ENCODE measurements at places on chromosomes 11 and 22. TPM values are rescaled to one million over a fixed set of nuclear protein-coding genes. Genes with fewer than 3 reads are reported as not detected.

- DNase-seq, result no peak
Measured at GRCh38 chr11:1878137-1879031, 13.3 kb downstream of the PRR33 start.

DNA sequence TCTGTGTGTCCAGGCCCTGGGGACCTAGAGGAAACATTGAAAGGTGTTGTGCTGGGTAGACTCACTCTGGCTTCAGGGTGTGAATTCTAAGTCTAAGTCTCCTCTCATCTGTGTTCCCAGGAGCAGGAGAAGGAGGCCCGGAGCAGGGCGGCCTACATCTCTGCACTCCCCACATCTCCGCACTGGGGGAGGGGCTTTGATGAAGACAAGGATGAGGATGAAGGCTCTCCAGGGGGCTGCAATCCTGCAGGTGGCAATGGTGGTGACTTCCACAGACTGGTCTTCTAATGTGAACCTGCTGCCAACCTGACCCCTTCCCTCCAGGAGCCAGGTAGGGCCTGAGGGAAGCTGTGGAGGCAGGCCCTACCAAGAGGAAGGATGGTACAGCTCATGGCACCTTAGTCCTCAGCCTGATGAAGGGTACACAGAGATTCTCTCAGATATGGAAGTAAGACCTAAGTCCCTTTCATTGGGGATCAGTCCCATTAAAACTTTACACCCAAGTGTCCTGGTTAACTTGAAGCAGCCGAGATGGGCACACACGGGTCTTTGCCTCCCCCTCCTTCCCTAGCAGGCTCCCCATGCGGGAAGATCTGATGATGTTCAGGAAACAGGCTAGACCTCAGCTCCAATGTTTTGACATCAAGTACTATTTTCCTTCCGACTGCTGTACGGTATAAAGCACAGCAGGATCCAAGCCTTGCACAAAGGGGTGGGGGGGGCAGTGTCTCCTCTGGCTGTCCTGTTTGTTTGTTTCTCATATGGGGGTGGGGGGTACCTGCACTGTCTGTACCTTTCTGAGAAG, 25.0 kb downstream of the USP35 start:
- no peak for DNase-seq

- no peak for DNase-seq
Measured at GRCh38 chr11:108486828-108487227, 11.4 kb downstream of the POGLUT3 start.

MPZL3 gene
- total RNA-seq, result 21.2 TPM

OPCML gene
- total RNA-seq, result not detected

ZNF195 gene
- total RNA-seq, result 29.7 TPM
